GM10248 (cell line): ENCODE measurements at places on chromosomes 11 and 22.
A peak's percentile ranks its signal among the peaks of the same experiment; 100 is the strongest.

DNA sequence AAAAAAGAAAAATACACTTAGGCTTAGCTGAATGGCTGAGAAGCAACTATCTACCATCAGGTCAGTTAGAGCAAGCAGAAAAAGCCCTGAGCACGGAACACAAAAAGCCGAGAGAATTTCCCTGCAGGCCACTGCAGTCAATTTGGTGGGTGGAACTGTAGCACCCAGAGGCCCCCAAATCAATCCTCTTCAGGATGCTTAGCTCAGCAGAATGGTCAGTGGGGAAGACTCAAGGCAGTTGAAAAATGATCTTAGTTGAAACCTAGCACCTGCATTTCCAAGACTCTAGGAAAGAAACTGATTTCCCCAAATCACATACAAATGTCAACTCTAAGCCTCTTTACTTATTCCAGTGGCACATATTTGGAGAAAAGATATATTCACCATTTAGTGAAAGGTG is 327.4 kb upstream of the SYN3 start:
- DNase-seq = no peak

- DNase-seq = no peak
Measured at GRCh38 chr22:28029201-28029948, 110.3 kb upstream of the PITPNB start.

DNA sequence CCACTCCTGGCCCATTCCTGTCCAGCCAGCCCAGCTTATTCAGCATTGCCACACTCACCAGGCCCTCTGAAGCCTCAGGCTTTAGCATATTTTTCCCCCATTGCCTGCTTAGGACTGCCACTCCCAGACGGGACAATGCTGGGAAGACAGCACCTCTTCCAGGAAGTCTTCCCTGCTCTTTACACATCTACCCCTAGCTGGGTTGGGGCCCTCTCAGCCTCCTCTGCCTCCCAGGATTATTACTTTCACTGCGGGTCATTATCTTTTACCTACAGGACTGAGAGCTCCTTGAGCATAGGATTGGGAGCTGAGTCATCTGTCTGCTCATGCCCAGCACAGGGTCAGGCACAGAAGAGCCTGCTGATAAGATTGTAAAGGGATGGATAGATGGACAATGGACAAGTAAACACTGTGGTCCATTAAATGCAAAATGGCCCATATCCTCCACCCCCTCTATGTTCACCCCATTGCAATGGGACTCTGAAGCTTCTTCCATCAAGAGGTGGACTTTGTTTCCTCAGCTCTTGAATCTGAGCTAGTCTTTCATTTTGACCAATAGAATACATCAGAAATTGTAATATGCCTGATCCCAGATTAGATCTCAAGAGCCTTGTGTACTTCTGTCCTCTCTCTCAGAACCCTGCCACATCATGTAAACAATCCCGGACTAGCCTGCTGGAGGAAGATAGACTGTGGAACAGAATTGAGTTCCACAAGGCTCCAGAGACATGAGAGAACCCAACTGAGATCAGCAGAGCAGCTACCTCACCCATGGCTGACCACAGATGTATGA is 32.0 kb upstream of the LRRC32 start:
- DNase-seq = no peak

- no peak for DNase-seq
Measured at GRCh38 chr11:12234221-12234620, 123.8 kb downstream of the MICAL2 start.

DNA sequence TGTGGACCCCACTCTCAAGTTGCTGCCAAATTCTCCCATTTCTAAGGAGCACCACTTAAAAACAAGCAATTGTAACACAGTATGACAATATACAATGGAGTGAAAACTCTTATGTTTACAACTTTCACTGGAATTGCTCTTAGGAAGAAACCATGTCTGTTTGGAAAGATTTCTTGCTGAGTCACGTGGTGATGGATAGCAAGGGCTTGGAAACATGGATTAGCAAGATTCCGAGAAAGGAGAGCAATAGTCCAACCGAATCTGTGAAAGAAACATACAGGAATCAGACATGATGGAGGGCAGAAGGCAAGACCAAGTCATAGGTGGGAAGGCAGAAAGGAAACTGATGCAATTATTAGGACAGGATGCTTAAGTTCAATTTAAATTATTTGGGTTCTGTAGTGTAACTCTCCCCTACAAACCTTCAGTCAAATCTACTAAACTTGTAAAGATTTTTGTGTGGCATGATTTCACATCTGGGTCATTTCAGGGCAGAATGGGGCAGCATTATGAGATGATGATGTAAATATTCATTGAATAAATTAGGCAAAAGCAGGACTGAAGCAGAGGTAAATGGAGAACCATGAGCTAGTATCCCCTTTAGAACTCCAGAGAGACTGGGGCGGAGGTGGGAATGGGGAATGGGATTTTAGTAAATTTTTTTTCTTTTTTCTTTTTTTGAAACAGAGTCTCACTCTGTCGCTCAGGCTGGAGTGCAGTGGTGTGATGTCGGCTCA is 27.8 kb upstream of the THY1 start:
- no peak for DNase-seq

DNA sequence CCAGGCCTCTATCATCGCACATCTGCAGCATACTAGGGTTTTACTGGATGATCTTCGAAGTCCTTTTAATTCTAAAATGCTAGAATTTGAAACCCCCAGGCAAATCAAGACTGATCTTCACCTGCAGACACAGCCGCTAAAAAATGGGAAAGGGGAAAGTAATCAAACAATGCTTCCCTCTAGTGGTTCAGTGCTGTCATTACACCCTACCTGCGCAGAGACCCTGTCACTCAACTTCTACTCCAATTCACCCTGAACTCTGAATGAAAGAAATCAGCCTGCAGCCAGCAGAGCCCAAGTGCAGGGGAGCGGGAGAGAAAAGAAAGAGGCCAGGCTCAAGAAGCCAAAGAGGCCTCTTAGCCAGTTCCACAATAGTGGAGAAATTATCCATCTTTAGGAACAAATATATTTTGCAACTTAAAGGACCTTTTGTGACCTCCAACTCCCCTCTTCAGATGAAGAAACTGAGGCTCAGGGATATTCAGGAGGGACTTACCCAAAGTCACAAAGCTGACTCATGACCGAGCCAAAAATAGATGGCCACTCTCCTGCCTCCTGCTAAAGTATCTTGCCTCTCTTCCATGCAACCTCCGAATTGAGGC is 33.0 kb downstream of the SERGEF start:
- DNase-seq = peak; percentile 66

- DNase-seq = no peak
Measured at GRCh38 chr11:16873289-16873688, 134.8 kb downstream of the C11orf58 start.

- DNase-seq = no peak
Measured at GRCh38 chr11:72721689-72722049, 30.5 kb downstream of the ARAP1 start.

GRCh38 chr11:97751405-97751804 is 1269.3 kb upstream of the CNTN5 start:
- no peak for DNase-seq

DNA sequence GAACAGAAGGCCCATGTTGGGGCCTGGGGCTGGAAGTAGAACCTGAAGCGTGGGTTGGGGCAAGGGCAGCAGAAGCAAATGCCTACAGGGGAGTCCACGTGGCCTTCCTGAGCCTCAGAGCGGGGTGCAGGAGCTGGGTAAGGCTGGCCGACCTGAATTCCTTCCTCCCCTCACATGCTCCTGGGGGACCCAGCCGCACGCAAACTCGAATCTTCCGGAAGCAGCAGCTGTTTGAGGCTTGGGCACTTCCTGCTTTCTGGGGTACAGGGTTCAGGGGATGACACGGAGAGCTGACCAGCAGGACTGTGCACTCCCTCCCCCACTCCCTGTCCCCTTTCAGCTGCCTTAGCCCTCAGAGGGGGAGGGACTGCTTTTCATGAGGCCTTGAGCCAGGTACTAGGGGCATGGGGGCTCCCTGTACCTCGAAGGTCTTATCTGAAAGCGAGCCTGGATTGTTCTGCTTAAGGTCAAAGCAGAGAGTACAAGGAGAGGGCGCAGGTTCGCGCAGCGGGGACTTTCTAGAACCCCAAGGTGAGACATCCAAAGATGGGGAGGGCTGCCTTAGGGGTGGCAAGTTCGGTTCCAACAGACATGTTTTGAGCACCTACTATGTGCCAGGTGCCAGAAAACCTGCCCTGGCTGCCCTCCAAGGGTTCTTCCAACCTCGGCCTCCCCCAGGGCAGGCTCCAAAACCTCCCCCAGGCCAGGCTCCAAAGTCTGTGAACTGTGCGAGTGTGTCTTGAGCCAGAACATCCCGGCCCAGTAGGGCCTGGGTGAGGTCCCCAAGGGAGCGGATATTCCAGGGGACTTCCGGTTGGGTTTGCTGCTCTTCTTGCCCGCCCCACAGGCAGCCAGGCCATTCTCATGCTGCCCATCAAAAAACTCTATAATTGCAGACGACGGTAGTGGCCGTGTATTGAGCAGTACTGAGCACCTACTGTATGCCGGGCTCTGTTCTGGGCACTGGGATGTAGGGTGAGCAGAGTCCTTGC is 1.7 kb downstream of the NCF4 start:
- peak; percentile 61 for DNase-seq
